Esophagus muscularis mucosa (tissue), 4 donors: ENCODE measurements at places on chromosomes 6 and 20. TPM values are rescaled to one million over a fixed set of nuclear protein-coding genes. Genes with fewer than 3 reads are reported as not detected.

GRCh38 chr6:135474362-135474761, 23.2 kb downstream of the AHI1 start:
- no peak overlapping the region for H3K4me3 ChIP-seq
- H3K27ac ChIP-seq: no peak overlapping the region
- H3K27me3 ChIP-seq: no peaks in the 10 kb centered on the region

Gene PKIG
- total RNA-seq: 319 TPM

GRCh38 chr6:106468935-106469334, 108.4 kb downstream of the CRYBG1 start:
- DNase-seq: no peak
- H3K4me3 ChIP-seq: no peak overlapping the region
- H3K27me3 ChIP-seq: no peaks in the 10 kb centered on the region
- no peaks in the 10 kb centered on the region for H3K36me3 ChIP-seq

GRCh38 chr6:140445474-140446004, 1071.1 kb upstream of the CITED2 start:
- H3K36me3 ChIP-seq: no peaks in the 10 kb centered on the region
- H3K27ac ChIP-seq: no peak overlapping the region
- H3K27me3 ChIP-seq: no peaks in the 10 kb centered on the region
- no peak for DNase-seq
- H3K4me3 ChIP-seq: no peak overlapping the region

Gene ZBP1
- not detected for total RNA-seq

Gene ANKRD60
- not detected for total RNA-seq

Gene ERVFRD-1
- total RNA-seq: 0.42 TPM

Gene SLC32A1
- total RNA-seq: not detected

DNA sequence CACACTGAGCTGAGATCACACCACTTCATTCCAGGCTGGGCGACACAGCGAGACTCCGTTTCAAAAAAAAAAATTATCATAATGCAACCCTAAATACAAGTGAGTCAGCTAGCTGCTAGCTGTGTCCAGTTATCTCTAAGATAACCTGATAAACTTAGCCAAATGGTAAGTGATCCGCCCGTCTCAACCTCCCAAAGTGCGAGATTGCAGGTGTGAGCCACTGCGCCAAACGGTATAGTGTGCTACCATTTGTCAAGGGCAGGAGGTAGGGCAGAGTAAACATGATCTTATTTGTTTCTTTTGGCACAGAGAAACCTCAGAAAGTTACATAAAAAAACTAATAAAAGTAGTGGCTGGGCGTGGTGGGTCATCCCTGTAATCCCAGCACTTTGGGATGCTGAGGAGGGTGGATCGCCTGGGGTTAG, 4.7 kb upstream of the C6orf132 start:
- no peak overlapping the region for H3K27ac ChIP-seq
- peaks cover 8% of the 10 kb centered on the region for H3K4me1 ChIP-seq
- DNase-seq: no peak
- no peak overlapping the region for H3K4me3 ChIP-seq
- H3K36me3 ChIP-seq: no peaks in the 10 kb centered on the region

DNA sequence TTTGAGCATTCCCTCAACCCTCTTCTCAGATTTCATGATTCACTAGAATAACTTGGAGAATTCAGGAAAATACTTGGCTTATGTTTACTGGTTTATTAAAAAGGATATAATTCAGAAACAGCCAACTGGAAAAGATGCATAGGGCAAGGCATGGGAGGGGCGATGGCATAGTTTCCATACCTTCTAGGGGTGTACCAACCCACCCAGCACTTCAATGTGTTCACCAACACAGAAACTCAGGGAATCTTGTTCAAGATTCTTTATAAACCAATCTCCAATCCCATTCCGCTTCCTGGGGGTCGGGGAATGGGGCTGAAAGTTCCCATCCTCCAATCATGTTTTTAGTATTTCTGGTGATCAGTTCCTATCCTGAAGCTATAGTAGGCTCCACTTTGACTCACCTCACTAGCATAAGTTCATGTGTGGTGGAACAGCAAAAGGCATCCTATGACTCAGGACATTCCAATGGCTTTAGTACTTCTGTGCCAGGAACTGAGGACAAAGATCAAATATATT, 164.4 kb downstream of the SIM1 start:
- no peak overlapping the region for H3K4me3 ChIP-seq
- no peak for DNase-seq
- H3K27ac ChIP-seq: no peak overlapping the region
- no peaks in the 10 kb centered on the region for H3K4me1 ChIP-seq
- H3K36me3 ChIP-seq: no peaks in the 10 kb centered on the region

DNA sequence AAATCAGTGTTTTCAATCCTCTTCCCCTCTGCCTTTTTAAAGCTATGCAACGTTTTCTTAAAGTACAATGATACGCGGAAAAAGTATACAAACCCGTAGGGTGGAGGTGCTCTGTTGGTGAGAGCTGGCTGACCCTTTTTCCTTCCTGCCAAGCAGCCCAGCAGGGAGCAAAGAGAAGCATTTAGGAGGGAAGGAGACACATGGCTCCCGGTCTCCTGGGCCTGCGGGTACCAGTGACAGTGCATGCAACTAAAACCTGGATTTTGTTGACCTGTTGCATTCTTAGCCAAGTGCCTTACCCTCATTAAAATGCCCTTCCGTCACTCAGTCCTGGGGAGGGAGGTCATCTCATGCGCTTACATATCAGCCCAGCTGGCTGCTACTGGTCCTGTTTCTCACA, 87.2 kb downstream of the SLX4IP start:
- H3K27ac ChIP-seq: no peak overlapping the region
- no peak overlapping the region for H3K4me3 ChIP-seq
- H3K4me1 ChIP-seq: peaks cover 30% of the 10 kb centered on the region
- no peaks in the 10 kb centered on the region for H3K36me3 ChIP-seq
- H3K27me3 ChIP-seq: no peaks in the 10 kb centered on the region

Gene BANF2
- not detected for total RNA-seq

Gene GMDS
- 14.1 TPM for total RNA-seq

DNA sequence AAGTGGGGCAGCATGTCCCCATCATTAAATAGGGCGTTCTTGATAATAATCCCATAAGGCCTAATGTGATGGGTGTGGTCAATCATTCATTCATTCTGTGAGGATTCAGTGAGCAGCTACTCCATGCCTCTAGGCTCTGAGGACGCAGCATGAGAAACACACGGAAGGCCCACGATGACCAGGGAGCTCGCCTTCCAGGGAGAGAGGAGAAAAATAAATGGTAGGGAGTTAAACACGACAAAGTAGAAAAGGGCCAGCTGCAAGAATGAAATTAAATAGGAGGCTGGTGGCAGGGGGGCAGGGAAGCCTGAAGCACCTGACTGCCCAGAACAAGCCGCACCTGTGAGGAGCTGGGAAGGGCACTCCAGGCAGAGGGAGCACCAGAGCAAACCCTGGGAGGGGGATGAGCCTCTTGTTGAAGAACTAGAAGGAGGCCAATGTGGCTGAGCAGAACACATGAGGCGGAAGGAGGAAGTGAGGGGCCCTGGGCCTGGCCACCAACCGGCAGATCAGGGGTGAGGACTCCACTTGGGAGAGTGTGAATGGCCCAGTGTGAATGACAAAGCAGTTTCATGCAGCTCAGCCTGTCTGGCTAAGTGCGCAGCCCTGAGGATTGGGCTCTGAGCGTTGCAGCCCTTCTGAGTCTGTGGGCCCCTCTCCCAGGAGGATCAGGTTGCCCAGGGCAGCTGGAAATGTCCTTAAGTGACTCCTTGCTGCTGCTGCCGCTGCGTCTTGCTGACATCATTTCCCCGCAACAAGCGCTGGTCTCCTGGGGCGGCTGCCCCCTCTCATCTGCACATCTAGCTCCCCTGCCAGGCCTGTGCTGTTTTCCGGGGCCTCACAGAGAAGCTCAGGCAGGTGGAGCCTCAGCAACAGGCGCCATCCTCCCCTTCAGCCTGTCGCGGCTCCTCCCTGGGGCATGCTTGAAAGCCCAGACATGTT, 99.9 kb downstream of the CDH26 start:
- DNase-seq: no peak
- H3K36me3 ChIP-seq: no peaks in the 10 kb centered on the region
- peaks cover 28% of the 10 kb centered on the region for H3K4me1 ChIP-seq
- no peak overlapping the region for H3K4me3 ChIP-seq
- no peaks in the 10 kb centered on the region for H3K27me3 ChIP-seq

Gene MICB
- total RNA-seq: 2.9 TPM

DNA sequence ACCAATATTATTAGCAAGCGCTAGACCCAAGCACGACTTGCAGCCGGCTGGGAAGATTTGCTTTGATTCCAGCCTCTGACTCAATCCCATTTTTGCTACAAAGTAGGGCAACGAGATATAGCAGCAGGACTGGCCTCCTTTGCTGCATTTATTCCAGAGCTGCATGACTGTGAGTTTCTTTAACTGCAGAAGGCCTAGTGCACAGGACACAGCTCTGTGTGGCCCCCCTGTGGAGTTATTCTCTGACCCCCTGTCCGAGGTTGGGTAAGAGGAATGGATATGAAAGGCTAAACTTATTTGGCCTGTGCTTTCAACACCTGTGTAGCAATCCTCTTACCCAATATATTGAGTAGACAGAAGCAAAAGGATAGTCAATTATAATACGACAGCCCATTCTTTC, 133.3 kb upstream of the SPTLC3 start:
- H3K4me3 ChIP-seq: no peak overlapping the region
- H3K36me3 ChIP-seq: no peaks in the 10 kb centered on the region
- H3K4me1 ChIP-seq: no peaks in the 10 kb centered on the region
- H3K27ac ChIP-seq: no peak overlapping the region
- no peaks in the 10 kb centered on the region for H3K27me3 ChIP-seq
- no peak for DNase-seq

DNA sequence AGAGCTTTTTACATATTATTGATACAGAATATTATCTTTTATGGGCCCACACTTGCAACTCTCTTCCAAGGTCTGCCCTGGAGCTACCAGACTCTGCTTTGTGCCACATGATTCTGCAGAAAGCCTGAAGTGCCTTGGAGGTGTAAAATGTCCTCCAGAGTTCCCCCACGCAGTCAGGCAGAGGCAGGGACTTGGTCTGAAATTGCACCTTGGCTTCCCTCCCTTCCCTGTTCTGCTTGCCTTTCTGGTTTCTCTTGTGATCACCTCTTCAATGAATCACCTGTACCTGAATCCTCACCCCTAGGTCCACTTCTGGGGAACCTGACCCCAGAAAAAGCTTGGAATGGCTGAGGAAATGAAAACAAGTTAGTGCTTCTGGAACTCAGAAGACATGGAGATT, 43.0 kb upstream of the TGM2 start:
- H3K4me3 ChIP-seq: no peak overlapping the region
- no peak overlapping the region for H3K27ac ChIP-seq
- H3K4me1 ChIP-seq: peaks cover 5% of the 10 kb centered on the region
- no peaks in the 10 kb centered on the region for H3K27me3 ChIP-seq
- no peaks in the 10 kb centered on the region for H3K36me3 ChIP-seq

DNA sequence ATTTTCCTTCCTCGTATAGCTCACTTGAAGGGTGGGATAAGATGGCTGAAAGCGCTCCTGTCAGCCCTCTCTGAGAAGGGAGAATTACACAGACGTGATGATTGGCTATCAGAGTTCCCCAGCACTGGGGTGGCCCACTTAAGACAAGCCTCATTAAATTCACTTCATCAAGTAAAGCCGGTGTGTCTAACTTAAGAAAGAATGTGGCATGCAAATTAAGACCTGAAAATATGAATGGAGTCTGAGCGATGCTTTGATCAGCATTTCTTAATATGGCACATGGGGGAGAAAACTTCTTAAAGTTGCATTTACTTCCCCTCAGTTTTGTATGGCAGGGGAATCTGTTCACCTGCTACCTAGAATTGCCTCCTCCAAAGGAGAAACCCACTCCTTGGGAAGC, 369.3 kb downstream of the FARS2 start:
- no peak overlapping the region for H3K4me3 ChIP-seq
- no peaks in the 10 kb centered on the region for H3K27me3 ChIP-seq
- no peaks in the 10 kb centered on the region for H3K4me1 ChIP-seq
- H3K36me3 ChIP-seq: no peaks in the 10 kb centered on the region
- H3K27ac ChIP-seq: no peak overlapping the region

DNA sequence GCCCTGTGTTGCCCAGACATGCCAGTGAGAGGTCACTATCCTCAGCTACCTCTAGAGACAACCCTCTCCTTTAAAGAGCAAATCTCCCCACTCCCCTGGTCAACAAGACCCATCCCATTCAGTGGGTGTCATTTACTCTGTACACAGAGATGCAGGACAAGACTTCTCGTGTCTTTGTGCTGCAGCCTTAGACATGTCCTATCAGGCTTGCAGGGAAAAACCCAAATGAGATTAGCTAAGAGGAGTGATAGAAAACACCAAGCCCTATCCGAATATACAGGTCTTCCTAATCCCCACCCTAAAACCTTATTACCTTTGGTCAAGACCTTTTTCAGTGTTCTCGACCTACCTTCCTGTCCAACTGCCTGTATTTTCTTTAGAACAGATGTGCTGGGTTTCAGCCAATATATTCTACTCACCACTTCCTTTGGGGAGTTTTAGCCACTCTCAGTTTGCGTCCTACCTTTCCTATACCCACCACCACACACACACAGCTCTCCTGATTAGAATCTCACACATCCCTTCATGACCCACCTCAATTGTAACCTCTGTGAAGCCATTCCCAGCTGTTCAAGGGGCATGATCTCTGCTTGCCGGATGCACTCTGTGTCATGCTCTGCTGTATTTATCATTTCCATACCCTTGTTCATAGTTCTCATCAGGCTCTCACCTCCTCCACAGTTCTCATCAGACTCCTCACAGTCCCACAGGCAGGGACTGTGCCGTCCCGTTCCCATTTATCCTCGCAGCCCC, 39.7 kb downstream of the TRAM2 start:
- peaks cover 16% of the 10 kb centered on the region for H3K36me3 ChIP-seq
- no peak for DNase-seq
- H3K27me3 ChIP-seq: no peaks in the 10 kb centered on the region
- no peak overlapping the region for H3K27ac ChIP-seq

GRCh38 chr6:101268541-101268940, 125.0 kb upstream of the GRIK2 start:
- H3K4me3 ChIP-seq: no peak overlapping the region
- H3K27me3 ChIP-seq: no peaks in the 10 kb centered on the region
- no peaks in the 10 kb centered on the region for H3K4me1 ChIP-seq
- no peaks in the 10 kb centered on the region for H3K36me3 ChIP-seq
- DNase-seq: no peak
- no peak overlapping the region for H3K27ac ChIP-seq

GRCh38 chr6:5599127-5599526, 337.8 kb downstream of the FARS2 start:
- H3K4me3 ChIP-seq: no peak overlapping the region
- no peaks in the 10 kb centered on the region for H3K4me1 ChIP-seq
- no peak for DNase-seq
